Activated CD8-positive, alpha-beta T cell treated with anti-CD3 and anti-CD28 coated beads for 36 hours (primary cell): ENCODE measurements at places on chromosomes 7 and 10. TPM values are rescaled to one million over a fixed set of nuclear protein-coding genes. Genes with fewer than 3 reads are reported as not detected.

CALN1 gene
- 0.16 TPM for total RNA-seq

DNA sequence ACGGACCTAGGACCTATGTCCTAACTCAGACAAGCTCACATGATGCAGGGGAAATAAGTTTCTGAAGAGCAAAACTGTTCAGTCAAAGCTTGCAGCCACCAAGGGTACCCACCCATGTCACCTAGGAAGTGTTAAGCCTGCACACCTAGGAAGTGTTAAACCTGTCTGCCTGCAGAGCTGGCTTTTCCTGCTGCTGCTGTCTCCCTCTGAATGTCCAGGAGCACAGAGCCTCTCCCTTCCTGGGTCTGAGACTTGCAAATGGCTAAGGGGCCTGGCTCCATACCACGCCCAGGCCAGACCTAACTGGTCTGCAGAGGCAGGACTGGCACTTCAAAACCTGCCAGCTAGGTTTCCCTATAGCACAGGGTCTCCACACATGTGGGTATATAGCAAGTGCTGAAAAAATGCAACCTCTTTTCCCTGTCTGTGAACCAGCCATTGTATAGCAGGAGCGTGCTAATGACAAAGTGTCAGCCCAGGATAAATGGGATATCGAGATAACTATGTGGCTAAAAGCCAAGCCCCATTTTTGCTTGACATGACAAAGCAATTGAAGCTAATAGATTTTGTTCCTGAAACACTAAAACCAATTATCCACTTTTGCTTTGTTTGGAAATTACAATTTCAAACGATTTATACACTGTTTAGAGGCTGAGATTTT, 1.5 kb downstream of the GDF2 start:
- no peaks in the 10 kb centered on the region for H3K4me1 ChIP-seq
- H3K27me3 ChIP-seq: no peaks in the 10 kb centered on the region
- H3K4me3 ChIP-seq: no peak overlapping the region
- H3K36me3 ChIP-seq: no peaks in the 10 kb centered on the region

GRCh38 chr7:106070201-106070551, 41.9 kb downstream of the SYPL1 start:
- H3K27me3 ChIP-seq: no peaks in the 10 kb centered on the region
- H3K4me3 ChIP-seq: no peak overlapping the region
- peak overlapping the region; percentile 36 for H3K27ac ChIP-seq
- H3K4me1 ChIP-seq: peaks cover 50% of the 10 kb centered on the region
- H3K36me3 ChIP-seq: no peaks in the 10 kb centered on the region

JCAD gene
- not detected for total RNA-seq

PPP1R17 gene
- total RNA-seq: not detected

CLIP2 gene
- total RNA-seq: 1.4 TPM

ANK3 gene
- total RNA-seq: 10.3 TPM

- no peaks in the 10 kb centered on the region for H3K4me1 ChIP-seq
- DNase-seq: peak; percentile 85
- H3K27me3 ChIP-seq: no peaks in the 10 kb centered on the region
- H3K36me3 ChIP-seq: peaks cover 2% of the 10 kb centered on the region
- no peak overlapping the region for H3K27ac ChIP-seq
These were observed 22.3 kb downstream of the IMPDH1 start for GRCh38 chr7:128387216-128388144.

ALKBH4 gene
- total RNA-seq: 6.0 TPM

- DNase-seq: no peak
- peaks cover 3% of the 10 kb centered on the region for H3K27me3 ChIP-seq
- H3K4me3 ChIP-seq: no peak overlapping the region
- H3K4me1 ChIP-seq: no peaks in the 10 kb centered on the region
These were observed 104.7 kb downstream of the FGFR2 start for GRCh38 chr10:121493521-121493920.

DNA sequence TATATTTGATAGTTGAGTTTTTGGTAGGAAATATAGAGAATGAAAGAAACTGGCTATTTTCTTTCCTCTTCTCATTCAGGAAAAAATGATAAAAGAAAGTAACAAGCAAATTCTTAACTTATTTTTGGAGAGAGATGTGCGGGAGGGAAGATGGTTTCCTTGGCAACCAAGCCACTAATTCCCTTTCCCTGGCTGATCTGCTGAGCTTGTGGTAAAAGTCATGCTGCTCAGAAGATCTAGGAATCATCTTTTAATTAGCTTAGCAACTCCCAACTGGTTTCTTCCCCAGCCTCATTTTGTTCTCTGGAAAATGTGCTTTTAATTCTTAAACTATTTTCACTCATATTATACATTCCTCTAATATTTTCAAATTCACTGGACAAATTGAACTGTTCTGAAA, 11.8 kb downstream of the UROS start:
- no peaks in the 10 kb centered on the region for H3K27me3 ChIP-seq
- H3K4me1 ChIP-seq: no peaks in the 10 kb centered on the region
- no peak overlapping the region for H3K4me3 ChIP-seq
- no peak for DNase-seq
- H3K27ac ChIP-seq: no peak overlapping the region

DNA sequence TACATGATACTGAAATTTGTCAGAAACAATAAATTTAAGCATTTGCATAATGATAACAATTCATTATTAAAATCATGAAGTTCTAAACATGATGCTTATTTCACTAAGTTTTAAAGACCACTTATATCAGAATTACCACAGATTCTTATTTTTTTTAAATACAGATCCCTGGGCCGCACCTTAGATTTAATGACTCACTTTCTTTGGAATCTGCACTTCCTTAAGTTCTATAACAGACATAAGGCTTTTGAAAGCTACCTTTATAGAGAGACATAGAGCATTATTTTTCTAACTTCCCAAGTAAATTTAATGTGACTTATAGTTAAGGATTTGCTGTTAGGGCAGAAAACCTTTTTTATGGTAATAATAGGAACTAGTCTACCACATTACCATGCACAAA, 214.9 kb downstream of the IPMK start:
- no peaks in the 10 kb centered on the region for H3K36me3 ChIP-seq
- H3K4me3 ChIP-seq: no peak overlapping the region
- no peak for DNase-seq
- H3K27ac ChIP-seq: no peak overlapping the region
- H3K4me1 ChIP-seq: no peaks in the 10 kb centered on the region

DNA sequence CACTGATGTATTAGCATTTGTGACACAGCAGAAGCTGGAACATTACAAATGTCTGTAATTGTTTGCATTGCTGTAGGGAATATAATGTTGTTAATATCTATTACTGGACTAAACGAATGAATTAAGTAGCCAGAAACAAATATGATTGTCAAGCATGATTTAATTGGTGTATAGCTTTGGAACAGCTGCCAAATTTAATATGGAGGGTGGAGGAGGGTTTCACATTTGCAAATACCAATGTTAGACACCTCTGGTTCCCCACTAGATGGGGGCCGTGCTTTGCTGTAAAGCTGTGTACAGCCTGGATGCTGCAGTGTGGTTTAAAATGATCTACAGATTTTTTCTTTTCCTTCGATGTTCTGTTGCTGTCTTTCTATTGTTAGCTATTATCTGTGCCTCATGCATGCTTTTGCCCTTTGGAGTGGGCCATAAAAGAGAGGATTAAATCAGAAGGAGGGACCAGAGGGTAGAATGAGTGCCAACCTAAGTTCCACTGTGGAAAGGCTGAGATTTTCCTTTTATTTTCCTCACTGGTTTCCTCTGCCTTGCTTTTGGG, 23.1 kb downstream of the DNAJB9 start:
- no peak for DNase-seq
- no peaks in the 10 kb centered on the region for H3K36me3 ChIP-seq
- H3K27me3 ChIP-seq: peaks cover 2% of the 10 kb centered on the region

DNA sequence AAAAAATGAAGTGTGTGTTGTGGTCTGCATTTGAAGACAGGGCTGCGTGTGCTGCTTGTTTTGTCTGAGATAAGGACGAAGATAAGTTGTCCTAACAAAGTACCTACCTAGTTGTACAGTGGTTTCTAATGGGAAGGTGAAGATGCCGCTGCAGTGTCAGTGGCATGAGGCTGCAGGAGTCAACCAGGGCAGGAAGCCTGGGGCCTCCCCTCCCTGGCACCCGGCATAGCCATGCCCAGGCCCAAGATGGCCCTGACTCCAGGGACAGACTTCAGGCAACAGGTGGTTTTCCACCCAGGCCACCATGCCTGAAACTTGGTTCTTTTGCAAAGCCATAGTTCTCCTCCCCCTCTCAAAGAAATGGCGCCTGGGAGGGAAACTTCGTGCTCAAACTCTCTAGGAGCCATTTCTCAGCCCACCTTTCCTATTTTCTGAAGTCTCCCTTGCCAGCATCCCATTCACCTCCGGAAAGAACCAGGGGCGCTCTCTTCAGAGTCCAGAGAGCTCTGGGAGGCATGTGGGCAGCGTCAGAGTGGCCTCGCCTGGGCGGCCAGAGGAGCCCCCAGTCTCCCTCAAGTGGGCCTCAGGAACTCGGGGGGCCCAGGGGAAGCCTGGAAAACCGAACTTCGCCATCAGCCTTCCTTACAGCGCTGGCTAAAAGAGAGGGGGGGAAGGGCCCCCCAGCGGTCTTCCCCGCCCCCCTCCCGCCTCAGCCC, 2.1 kb upstream of the KAT6B start:
- DNase-seq: peak; percentile 35
- H3K36me3 ChIP-seq: peaks cover 14% of the 10 kb centered on the region
- peaks cover 46% of the 10 kb centered on the region for H3K4me1 ChIP-seq
- H3K27ac ChIP-seq: peak overlapping the region; percentile 92

DNA sequence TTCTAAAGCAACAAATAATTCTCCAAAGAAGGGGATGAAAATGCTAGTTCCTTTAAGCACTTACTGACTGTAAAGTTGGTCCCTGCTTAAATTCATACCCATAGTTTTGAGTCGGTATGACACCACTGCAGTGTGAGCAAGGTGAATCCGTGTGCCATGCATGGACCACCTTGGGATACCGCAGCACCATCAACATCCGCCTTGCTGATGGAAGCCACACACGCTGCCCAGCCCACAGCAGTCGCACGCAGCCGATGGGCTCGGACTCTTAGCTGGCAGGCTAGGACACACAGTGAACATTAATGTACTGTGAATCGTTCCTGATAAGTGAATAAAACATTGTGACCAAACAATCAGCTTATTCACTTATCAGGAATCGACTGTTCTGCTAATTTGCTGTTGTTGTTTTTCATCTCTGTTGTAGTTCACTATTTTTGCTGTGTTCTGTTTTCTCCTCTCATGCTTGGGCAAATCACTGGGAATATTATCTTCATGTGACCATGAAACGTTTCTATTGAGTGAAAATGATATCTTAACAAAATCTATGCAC, 275.5 kb downstream of the USP6NL start:
- H3K36me3 ChIP-seq: peaks cover 32% of the 10 kb centered on the region
- DNase-seq: no peak
- H3K4me3 ChIP-seq: no peak overlapping the region
- peaks cover 34% of the 10 kb centered on the region for H3K4me1 ChIP-seq
- H3K27me3 ChIP-seq: no peaks in the 10 kb centered on the region
- peak overlapping the region; percentile 52 for H3K27ac ChIP-seq

GRCh38 chr10:62811159-62811875, 4.8 kb downstream of the EGR2 start:
- no peaks in the 10 kb centered on the region for H3K27me3 ChIP-seq
- peaks cover 73% of the 10 kb centered on the region for H3K4me1 ChIP-seq
- H3K27ac ChIP-seq: peak overlapping the region; percentile 67
- peaks cover 82% of the 10 kb centered on the region for H3K36me3 ChIP-seq
- peak; percentile 96 for DNase-seq

GRCh38 chr7:261341-262250, 28.4 kb upstream of the FOXL3 start:
- peaks cover 2% of the 10 kb centered on the region for H3K4me1 ChIP-seq
- no peak for DNase-seq
- no peak overlapping the region for H3K4me3 ChIP-seq
- H3K36me3 ChIP-seq: no peaks in the 10 kb centered on the region
- H3K27me3 ChIP-seq: no peaks in the 10 kb centered on the region

GRCh38 chr7:29343399-29343798, 148.8 kb downstream of the CHN2 start:
- H3K27ac ChIP-seq: no peak overlapping the region
- no peaks in the 10 kb centered on the region for H3K36me3 ChIP-seq
- peaks cover under 1% of the 10 kb centered on the region for H3K4me1 ChIP-seq
- no peaks in the 10 kb centered on the region for H3K27me3 ChIP-seq
- DNase-seq: peak; percentile 18
- no peak overlapping the region for H3K4me3 ChIP-seq

CTTNBP2 gene
- not detected for total RNA-seq

DNA sequence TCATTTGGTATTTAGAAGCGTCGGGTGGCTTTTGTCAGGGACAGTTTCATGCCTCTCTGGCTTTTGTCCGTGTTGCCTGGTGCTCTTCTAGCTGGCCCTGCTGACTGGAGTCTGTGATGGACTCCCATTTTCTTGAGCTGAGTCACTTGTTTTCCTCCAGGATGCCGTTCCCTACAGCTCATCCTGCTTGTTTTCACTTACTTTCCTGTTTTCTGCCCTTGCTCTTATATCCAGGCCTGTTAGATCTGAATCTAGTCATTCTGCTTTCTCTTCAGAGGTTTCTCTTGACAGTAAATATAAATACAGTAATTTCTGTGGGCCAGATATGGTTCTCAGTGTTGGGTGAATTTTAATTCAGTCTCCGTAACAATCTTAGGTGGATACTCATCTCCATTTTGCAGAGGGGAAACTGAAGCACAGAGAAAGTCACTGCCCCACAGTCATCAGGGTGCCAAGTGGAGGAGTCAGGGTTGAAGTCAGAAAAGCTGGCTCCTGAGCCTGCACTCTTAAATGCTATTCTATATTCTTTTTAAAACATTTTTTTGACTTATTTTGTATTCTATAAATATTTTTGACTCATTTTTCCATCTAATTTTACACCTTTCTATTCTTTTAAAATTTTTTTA, 85.4 kb downstream of the CCNY start:
- H3K27me3 ChIP-seq: no peaks in the 10 kb centered on the region
- no peak overlapping the region for H3K27ac ChIP-seq
- H3K36me3 ChIP-seq: peaks cover 2% of the 10 kb centered on the region
- no peak for DNase-seq
- H3K4me3 ChIP-seq: no peak overlapping the region
- peaks cover 64% of the 10 kb centered on the region for H3K4me1 ChIP-seq

- H3K36me3 ChIP-seq: peaks cover 8% of the 10 kb centered on the region
- DNase-seq: no peak
- no peaks in the 10 kb centered on the region for H3K27me3 ChIP-seq
These were observed 539.9 kb downstream of the DNAJB6 start for GRCh38 chr7:157876469-157877285.

GRCh38 chr7:149027055-149027454, 1.2 kb downstream of the PDIA4 start:
- no peaks in the 10 kb centered on the region for H3K27me3 ChIP-seq
- DNase-seq: no peak
- H3K27ac ChIP-seq: peak overlapping the region; percentile 93
- H3K4me1 ChIP-seq: peaks cover 38% of the 10 kb centered on the region
- peak overlapping the region; percentile 93 for H3K4me3 ChIP-seq

ERCC6 gene
- 21.8 TPM for total RNA-seq

RADIL gene
- 0.65 TPM for total RNA-seq

KMT2C gene
- total RNA-seq: 52.8 TPM

OPALIN gene
- total RNA-seq: not detected

PDK4 gene
- not detected for total RNA-seq
